Mesothelial cell of epicardium (in vitro differentiated cells): ENCODE measurements at places on chromosomes 12 and 14.

- no peak for DNase-seq
Observed at GRCh38 chr14:28901631-28902030, 135.0 kb downstream of the FOXG1 start.

DNA sequence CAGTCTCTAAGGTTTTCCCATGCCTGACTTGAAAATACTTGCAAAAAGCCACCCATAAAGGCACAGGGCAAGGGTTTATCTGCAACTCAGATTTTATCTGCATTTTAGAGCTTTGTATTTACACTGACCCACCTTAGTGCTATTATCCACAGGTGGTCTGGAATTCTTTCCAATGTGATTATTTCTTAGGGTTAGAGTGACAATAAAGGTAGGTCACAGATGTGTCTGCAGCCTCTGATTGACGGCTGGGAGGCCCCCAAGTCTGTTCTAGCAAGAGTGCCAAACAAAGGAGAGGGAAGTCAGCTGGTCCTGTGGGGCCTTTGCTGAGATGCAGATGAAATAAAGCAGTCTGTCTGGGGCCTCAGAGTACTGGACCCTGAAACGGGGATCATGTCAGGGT lies 64.0 kb downstream of the FRMD6 start:
- DNase-seq: no peak

GRCh38 chr14:20631023-20631879 lies 10.2 kb downstream of the OR6S1 start:
- peak; percentile 61 for DNase-seq

GRCh38 chr14:89351516-89352404 lies 65.3 kb downstream of the FOXN3 start:
- no peak for DNase-seq

DNA sequence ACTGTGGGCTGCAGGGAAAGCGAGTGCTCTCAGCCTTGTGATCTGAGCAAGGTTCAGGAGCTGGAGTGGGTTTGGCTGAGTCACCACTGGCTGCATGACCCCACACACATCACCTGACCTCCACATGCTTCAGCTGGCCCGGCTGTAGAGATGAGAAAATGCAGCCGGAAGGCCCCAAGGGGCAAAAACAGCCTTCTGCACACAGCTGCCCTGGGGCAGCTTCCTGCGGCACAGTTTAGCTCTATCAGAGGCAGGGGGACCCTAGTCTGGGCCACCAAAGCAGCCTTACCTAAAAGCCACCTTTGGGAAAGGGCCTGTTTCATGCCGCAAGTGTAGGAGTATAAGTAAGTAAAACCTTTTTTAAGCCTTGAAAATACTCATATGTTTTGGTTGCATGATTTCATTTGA lies 123.3 kb downstream of the SSPN start:
- no peak for DNase-seq
